Gastrocnemius medialis (tissue), 4 donors: ENCODE measurements at places on chromosomes 3 and 15. TPM values are rescaled to one million over a fixed set of nuclear protein-coding genes. Genes with fewer than 3 reads are reported as not detected.

Gene ALDH1A3
- 21.9 TPM for total RNA-seq

DNA sequence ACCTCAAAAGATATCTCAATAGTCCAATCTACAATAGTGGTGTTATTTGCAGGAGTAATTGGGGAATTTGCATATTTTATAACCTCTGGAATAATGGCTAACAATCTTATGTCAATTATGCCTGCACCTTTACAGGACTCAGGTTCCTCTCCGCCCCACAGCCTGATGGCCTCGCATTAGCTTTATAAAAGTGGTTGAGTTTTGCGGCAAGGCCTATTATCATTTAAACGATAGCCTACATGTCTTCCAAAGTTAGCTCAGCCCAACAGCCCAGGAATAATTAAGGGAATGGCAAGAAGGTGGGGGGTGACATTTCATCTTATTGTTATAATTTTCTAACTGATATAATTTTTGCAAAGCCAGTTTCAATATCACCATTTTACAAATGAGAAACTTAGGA lies 97.3 kb downstream of the RTP4 start:
- no peaks in the 10 kb centered on the region for H3K4me1 ChIP-seq
- no peak for DNase-seq
- H3K27me3 ChIP-seq, result no peaks in the 10 kb centered on the region
- no peaks in the 10 kb centered on the region for H3K36me3 ChIP-seq

Gene GOLGA6B
- not detected for total RNA-seq

DNA sequence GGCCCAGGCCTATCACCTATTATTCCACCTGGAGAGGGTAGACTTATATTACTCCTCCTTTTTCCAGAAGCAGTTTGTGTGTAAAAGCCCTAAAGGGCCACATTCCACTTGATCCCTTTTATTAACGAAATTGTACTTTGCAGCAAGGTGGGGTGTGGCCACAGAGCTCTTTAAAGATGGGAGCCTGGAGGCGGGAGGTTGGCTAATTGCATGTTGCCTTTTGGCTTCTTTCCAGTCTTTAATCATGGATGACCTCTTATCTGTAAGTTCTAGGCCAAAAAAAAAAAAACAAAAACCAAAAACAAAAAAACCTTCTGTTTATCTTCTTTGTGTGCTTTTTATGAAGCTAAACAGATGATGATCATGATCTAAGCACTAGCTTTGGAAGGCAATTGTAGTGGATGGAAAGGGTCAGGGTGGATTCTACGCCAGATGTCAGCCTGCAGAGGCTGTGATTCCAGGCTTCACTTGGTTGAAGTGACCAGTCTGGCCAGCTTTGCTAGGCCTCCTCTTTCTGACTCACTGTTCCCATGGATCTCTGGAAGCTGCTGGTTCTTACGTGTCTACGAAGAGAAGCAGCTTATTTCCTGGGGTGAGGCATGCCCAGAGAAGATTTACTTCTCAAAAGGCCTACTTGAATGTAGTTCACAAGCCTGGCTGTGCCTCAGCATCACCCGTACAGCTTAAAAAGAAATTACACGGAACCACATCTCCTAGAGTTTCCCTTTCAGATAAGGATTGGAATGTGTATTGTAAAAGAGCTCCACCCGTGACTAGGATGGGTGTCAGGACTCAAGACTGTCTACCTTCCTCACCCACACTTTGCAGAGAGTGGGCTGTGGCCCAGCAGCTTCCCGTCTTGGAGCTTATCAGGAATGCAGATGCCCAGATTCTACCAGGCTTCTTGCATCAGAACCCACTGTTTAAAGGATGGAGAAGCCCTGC lies 330.9 kb upstream of the C2CD4B start:
- no peaks in the 10 kb centered on the region for H3K36me3 ChIP-seq
- H3K4me1 ChIP-seq, result peaks cover 12% of the 10 kb centered on the region
- no peaks in the 10 kb centered on the region for H3K27me3 ChIP-seq
- H3K4me3 ChIP-seq, result no peak overlapping the region
- no peak for DNase-seq

DNA sequence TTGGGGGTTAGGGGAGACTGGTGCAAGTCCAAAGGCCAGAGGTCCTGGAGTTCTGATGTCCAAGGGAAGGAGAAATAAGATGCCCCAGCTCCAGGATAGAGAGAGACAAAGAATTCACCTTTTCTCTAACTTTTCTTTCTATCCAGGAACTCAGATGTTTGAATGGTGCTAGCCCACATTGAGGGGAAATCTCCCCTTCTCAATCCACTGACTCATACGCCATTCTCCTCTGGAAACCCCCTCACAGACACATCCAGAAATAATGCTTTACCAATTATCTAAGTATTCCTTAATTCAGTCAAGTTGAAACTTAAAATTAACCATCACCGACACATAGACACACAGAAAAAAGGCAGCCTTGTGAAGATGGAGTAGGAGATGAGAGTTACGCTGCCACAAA lies 1085.2 kb downstream of the NSUN3 start:
- H3K4me3 ChIP-seq, result no peak overlapping the region
- H3K36me3 ChIP-seq, result no peaks in the 10 kb centered on the region
- H3K4me1 ChIP-seq, result no peaks in the 10 kb centered on the region
- H3K27ac ChIP-seq, result no peak overlapping the region

DNA sequence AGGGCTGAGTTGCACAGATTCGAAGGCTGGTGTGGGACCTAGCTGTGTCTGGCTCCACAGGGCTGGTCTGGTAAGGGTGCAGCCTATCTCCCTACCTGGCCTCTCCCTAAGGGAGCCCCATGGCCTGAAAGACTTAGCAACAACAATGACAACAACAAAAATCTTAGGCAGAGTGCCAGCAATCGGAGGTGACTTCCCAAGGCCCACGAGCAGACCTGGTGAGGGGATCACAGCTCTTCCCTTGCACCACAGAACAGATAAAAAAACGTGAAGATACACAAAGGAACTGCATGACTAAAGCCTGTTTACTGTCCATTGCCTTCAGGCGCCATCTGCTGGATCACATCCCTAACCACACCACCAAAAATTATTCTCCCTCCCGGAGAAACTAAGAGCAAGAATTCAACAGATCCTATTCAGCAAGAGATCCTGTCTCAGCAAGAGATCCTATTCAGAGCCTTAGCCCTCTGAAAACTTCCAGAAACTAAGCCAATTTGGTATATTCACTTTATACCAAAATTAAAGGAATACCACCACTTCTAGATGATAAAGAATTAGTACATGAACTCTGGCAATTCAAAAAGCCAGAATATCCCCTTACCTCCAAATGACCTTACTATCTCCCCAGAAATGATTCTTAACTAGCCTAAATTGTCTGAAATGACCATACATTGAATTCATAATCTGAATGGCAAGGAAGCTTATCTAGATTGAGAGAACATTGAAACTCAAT lies 24.1 kb upstream of the OR5K4 start:
- no peak overlapping the region for H3K4me3 ChIP-seq
- no peaks in the 10 kb centered on the region for H3K27me3 ChIP-seq
- no peaks in the 10 kb centered on the region for H3K36me3 ChIP-seq
- DNase-seq, result no peak
- H3K4me1 ChIP-seq, result no peaks in the 10 kb centered on the region

Gene DUOXA1
- total RNA-seq, result not detected

Gene SLC25A36
- 21.3 TPM for total RNA-seq
